ENCODE measurements at places on chromosomes 2 and 18. TPM values are rescaled to one million over a fixed set of nuclear protein-coding genes. Genes with fewer than 3 reads are reported as not detected.

Gene CKAP2L
- polyA plus RNA-seq, result not detected

Gene TNFRSF11A
- polyA plus RNA-seq, result 3.4 TPM

Gene TET3
- polyA plus RNA-seq, result 0.82 TPM

Gene KATNAL2
- 6.4 TPM for polyA plus RNA-seq

Gene TCF23
- polyA plus RNA-seq, result not detected

Gene ZNF638
- polyA plus RNA-seq, result 172 TPM

Gene VWC2L
- not detected for polyA plus RNA-seq

Gene FAM117B
- polyA plus RNA-seq, result 5.3 TPM

Gene ITGB1BP1
- polyA plus RNA-seq, result 950 TPM

Gene ABCG8
- polyA plus RNA-seq, result not detected

Gene ESPNL
- polyA plus RNA-seq, result not detected

Gene DDX18
- polyA plus RNA-seq, result 63.1 TPM

Gene LRRFIP1
- 47.5 TPM for polyA plus RNA-seq

Gene PJVK
- polyA plus RNA-seq, result 6.1 TPM

Gene PFN4
- not detected for polyA plus RNA-seq

Gene LRRC30
- polyA plus RNA-seq, result not detected

Gene SERPINB5
- not detected for polyA plus RNA-seq

Gene SOCS6
- polyA plus RNA-seq, result 5.0 TPM

Gene PLGLB2
- 1.7 TPM for polyA plus RNA-seq

Gene REG3A
- polyA plus RNA-seq, result not detected

Gene SCN9A
- polyA plus RNA-seq, result 1.1 TPM

Gene TRIB2
- 65.4 TPM for polyA plus RNA-seq

Gene CIDEA
- polyA plus RNA-seq, result not detected

Gene RAPGEF4
- 28.4 TPM for polyA plus RNA-seq

Gene MOCOS
- polyA plus RNA-seq, result not detected

Gene MORN2
- 448 TPM for polyA plus RNA-seq

Gene ATOH8
- not detected for polyA plus RNA-seq

Gene TMEM131
- 14.5 TPM for polyA plus RNA-seq

Gene HOXD3
- not detected for polyA plus RNA-seq

Gene MZT2B
- polyA plus RNA-seq, result 11.4 TPM

Gene COL6A3
- 0.03 TPM for polyA plus RNA-seq

Gene CD8B2
- polyA plus RNA-seq, result not detected

Gene CNTNAP5
- 40.2 TPM for polyA plus RNA-seq

Gene ABI2
- polyA plus RNA-seq, result 41.4 TPM

Gene KIAA2012
- polyA plus RNA-seq, result 0.13 TPM
